ENCODE measurements at places on chromosomes 3 and 15. TPM values are rescaled to one million over a fixed set of nuclear protein-coding genes. Genes with fewer than 3 reads are reported as not detected.

GNAT1 gene
- not detected for total RNA-seq

DNA sequence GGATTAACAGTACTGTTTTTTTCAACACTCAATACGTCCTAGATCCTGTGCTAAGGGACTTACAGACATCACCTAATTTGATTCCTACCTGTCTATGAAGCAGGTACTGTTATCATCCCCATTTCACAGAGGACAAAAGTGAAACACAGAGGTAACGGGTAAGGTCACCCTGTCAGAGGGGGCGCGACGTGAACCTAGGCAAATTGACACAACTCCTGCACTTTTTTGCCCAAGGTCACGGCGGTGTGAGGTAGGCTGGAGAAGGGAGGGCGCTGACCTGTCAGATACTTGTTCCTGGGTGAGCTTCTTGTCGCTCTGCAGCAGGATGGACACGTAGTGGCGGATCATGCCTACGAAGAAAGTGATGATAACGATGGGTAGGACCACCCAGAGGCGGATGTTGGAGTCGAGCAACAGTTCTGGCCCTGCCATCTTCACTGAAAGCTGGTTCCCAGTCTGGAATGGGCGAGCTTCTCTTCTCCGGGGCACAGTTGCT lies 363 bp downstream of the EMC3 start:
- peak overlapping the region; percentile 86 for H3K4me3 ChIP-seq
- H3K4me1 ChIP-seq = peaks cover 38% of the 10 kb centered on the region
- H3K36me3 ChIP-seq = no peaks in the 10 kb centered on the region
- no peaks in the 10 kb centered on the region for H3K27me3 ChIP-seq

CCDC39 gene
- total RNA-seq = 0.16 TPM

EPHA6 gene
- total RNA-seq = 49.7 TPM

GRCh38 chr15:42602501-42602900 lies 27.1 kb downstream of the STARD9 start:
- no peaks in the 10 kb centered on the region for H3K27me3 ChIP-seq
- no peak overlapping the region for H3K27ac ChIP-seq
- peaks cover 56% of the 10 kb centered on the region for H3K4me1 ChIP-seq
- no peak for DNase-seq
- H3K4me3 ChIP-seq = no peak overlapping the region
- H3K36me3 ChIP-seq = no peaks in the 10 kb centered on the region

GRCh38 chr15:63414474-63415120 lies 33.0 kb upstream of the CA12 start:
- no peaks in the 10 kb centered on the region for H3K36me3 ChIP-seq
- H3K4me3 ChIP-seq = no peak overlapping the region
- H3K4me1 ChIP-seq = no peaks in the 10 kb centered on the region

Data from sigmoid colon (tissue), 7 donors.